CD4-positive, alpha-beta memory T cell (primary cell): ENCODE measurements at places on chromosomes 7 and 10. TPM values are rescaled to one million over a fixed set of nuclear protein-coding genes. Genes with fewer than 3 reads are reported as not detected.
A peak's percentile ranks its signal among the peaks of the same experiment; 100 is the strongest.

The HKDC1 gene
- 3.5 TPM for total RNA-seq

The DNAJC30 gene
- total RNA-seq = 16.5 TPM

The NUTM2E gene
- total RNA-seq = 1.1 TPM

The DENND2A gene
- total RNA-seq = not detected

The EPO gene
- not detected for total RNA-seq

The SNX10 gene
- total RNA-seq = 8.7 TPM

The CPEB3 gene
- total RNA-seq = 3.4 TPM

The LRRC17 gene
- total RNA-seq = 0.72 TPM

The FAM25G gene
- not detected for total RNA-seq

GRCh38 chr10:20809631-20810030 lies 87.5 kb downstream of the NEBL start:
- DNase-seq = no peak

GRCh38 chr7:155293721-155294510 lies 3.8 kb upstream of the INSIG1 start:
- no peak for DNase-seq

- no peak for DNase-seq
Observed at GRCh38 chr7:55099066-55099820, 80.4 kb downstream of the EGFR start.

DNA sequence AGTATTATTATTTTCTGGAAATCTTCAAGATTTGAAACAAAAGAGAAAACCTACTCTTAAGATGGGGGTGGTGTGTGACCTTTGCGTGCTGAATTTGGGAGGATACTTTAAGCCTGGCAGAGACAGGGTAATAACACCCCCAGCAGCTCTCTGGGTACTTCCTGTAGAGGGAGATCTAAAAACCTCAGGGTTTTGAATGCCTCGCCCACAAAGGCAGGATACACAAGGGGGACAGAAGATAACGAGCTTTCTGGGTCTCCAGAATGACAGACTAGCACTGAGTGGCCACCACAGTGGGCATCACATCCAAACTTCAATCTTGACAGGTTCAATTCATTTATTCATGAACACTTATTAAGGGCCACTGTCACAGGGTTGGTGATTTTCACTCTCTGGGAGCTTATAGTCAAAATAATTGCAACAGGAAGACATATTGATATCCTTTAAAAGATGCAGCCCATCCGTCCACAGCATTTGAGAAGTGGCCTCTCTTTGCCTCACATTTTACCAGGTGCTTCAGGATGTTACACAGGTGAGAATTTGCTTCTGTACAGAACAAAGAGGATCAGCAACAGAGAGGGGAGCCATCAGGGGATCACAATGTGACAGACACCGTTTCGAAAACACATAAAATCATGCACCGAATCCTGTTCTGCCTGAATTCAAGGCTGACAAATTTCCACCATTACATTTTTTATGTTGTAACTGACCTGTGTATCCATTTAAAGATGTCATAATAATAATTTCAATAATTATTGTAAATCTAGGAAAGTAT lies 14.3 kb downstream of the CPA1 start:
- peak; percentile 11 for DNase-seq

- no peak for DNase-seq
Observed at GRCh38 chr10:72598769-72599701, 26.8 kb downstream of the MICU1 start.

DNA sequence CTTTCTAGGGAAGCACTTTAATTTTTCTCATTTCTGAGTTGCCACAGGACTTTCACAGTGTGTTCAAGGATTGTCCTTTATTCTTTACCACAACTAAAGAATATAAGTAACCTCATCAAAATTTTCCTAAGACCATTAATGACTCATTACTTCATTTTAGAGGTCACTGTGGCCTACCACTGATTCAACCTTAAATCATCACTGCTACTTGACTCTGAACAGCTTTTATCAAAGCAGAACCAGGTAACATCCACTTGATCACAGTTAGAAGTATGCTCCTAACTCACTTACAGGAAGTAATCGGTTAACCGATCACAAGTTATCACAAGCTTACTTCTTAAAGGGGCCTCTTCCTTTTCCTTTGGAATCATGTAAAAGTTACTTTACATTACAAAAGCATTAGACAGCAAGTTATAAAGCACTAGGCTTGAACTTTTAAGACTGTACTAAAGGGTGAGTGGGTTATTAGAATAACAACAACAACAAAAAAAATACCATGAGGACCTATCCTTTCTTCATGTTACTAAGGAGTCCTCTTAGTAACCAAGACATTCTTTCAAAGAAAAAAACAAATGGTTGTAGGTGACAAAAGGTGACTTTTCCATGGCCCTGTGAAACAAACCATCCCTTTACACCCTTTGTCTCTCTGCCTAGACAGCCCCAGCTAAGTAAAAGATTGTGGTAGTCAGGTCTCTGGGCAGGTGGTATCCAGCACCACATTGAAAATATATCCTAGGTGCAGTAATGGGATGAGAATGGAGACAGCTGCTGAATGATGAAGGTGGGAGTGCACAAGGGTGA lies 40.0 kb upstream of the PDK4 start:
- DNase-seq = no peak

DNA sequence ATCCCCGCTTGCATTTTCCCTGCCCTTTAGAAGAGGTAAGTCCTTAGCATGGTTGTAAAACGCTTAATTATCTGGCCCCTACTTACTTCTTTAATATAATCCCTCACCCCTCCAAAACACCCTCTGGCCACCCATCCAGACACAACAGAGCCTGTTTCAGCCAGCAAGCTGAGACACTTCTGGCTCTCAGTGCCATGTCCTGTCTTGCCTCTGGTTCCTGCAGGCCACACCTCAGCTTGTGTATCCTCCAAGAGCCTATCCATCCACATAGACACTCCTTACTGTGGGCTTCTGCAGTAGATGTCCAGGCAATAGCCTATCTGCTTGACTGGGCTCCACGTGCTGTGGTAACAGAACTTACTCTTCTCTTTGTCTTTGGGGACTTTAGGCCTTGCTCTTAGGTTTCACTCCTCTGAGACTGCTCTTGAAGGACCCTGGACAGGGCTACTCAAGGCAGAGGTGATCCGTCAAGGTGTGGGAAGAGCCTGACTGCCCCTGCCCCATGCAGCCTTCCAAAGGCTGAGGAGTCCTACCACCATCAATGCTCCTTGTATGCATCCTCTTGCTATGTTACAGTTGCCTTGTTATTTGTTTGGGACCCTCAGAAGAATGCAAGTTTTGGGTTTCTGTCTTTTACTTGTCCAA lies 149.9 kb downstream of the CHN2 start:
- DNase-seq = no peak

DNA sequence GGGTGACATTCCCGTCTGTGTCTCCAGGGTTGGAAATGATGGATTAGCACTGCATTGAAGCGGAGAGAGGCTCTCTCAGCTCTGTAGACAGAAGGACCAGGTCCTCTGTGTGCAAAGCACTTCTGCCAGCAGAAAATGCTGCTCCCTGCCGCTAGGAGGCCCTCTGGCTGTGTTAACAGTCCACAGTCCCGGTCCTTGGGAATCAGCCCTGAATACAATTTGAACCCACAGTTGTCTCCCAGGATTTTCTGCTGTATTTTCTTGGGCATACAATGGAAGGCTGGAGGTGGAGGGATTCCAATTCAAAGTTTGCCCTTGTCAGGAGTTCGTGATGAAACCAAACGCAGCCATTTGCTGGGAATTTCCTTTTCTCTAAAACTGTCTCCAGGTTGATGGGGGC lies 205.2 kb downstream of the GLRX3 start:
- DNase-seq = no peak

DNA sequence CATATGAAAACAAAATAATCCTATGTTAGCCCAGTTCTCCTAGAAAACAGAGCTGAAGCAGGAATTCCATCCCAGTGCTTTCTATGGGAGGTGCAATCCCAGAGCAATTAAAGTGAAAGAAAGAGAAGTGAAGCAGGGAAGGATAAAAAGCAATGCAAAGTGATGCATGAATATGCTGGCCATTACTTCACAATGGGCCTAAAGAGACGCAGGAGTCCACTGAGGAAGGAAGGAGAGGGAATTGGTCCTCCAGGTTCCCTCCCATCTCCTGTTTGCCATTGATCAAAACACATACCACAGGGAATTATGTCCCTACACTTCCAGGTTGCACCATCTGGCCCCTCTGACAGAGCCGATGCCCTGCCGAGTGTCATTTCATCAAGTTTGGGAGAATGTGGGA lies 392.2 kb upstream of the NFE2L3 start:
- no peak for DNase-seq

GRCh38 chr10:112738606-112739591 lies 211.1 kb upstream of the TCF7L2 start:
- no peak for DNase-seq

- no peak for DNase-seq
Observed at GRCh38 chr7:116540743-116541142, 15.9 kb downstream of the CAV1 start.

- DNase-seq = no peak
Observed at GRCh38 chr7:138799336-138800000, 1.5 kb upstream of the ATP6V0A4 start.

- DNase-seq = no peak
Observed at GRCh38 chr10:88080213-88080612, 216.8 kb downstream of the PTEN start.

GRCh38 chr7:73817121-73817520 lies 13.7 kb upstream of the CLDN4 start:
- no peak for DNase-seq

DNA sequence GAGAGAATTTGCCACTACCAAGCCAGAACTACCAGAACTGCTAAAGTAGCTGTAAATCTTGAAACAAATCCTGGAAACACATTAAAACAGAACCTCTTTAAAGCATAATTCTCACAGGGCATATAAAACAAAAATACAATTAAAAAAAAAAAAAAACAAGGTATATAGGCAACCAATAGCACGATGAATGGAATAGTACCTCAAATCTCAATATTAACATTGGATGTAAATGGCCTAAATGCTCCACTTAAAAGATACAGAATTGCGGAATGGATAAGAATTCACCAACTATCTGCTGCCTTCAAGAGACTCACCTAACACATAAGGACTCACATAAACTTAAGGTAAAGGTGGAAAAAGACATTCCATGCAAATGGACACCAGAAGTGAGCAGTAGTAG lies 17.2 kb downstream of the LMBR1 start:
- no peak for DNase-seq

- DNase-seq = no peak
Observed at GRCh38 chr10:114278884-114279191, 39.8 kb downstream of the VWA2 start.

DNA sequence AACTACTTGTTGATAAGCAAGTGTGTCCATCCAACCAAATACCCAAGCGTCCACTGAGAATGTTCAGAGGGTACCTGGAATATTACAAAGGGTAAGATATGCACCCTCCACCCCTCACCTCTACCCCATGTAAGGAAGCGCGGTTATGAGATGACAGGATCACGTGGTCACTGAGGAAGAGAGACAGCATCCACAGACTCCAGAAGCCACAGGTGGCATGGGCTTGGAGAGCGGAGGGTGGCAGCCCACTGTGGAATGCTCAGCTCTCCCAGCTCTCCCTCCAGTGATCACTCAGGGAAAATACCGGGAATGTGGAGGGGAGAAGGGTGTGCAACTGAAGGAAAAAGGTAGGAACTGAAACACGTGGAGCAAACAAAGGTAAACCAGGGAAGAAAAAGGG lies 25.7 kb downstream of the SFMBT2 start:
- DNase-seq = no peak

DNA sequence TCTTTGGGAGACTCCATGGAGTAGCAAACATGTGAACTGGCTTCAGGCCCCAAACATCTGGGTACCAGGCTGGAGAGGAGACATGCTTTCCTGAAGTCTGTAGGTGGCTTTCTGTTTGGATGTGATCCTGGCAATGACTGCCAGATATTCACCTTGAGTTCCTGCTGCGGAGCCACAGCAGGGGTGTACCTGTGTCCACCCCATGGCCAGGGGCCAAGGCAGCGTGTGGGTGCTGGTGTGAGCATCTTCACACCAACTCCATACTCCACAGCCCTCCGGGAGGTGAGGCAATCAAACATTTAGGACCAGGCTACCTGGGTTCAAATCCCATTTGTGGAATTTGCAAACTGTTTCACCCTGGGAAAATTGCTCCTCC lies 113.0 kb downstream of the ADCY1 start:
- DNase-seq = no peak

DNA sequence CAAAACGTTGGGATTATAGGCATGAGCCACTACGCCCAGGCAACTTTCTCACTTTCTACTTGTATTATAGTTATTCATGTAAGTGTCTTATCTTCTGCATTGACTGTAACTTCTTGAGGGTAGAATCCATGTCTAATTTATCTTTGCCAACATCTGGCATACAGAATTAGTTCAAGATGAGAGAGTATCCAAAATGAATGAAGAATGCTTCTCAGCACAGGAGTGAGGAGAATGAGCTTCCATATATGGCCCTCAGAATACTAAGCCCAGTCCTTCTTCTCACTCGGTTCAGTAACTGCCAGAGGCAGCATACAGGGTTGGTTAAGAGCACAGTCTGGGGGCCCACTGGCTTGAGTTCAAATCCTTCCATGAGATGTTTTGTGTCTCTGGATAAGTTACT lies 75.0 kb upstream of the LRRC17 start:
- no peak for DNase-seq

- no peak for DNase-seq
Observed at GRCh38 chr7:39017369-39017915, 39.7 kb downstream of the POU6F2 start.
